ENCODE measurements at places on chromosomes 16 and 17. TPM values are rescaled to one million over a fixed set of nuclear protein-coding genes. Genes with fewer than 3 reads are reported as not detected.

The CSH1 gene
- not detected for total RNA-seq

The YBX2 gene
- total RNA-seq: 4.1 TPM

The KRTAP3-2 gene
- total RNA-seq: not detected

The VASN gene
- 21.9 TPM for total RNA-seq

The ZP2 gene
- total RNA-seq: not detected

The XPO6 gene
- 125 TPM for total RNA-seq

DNA sequence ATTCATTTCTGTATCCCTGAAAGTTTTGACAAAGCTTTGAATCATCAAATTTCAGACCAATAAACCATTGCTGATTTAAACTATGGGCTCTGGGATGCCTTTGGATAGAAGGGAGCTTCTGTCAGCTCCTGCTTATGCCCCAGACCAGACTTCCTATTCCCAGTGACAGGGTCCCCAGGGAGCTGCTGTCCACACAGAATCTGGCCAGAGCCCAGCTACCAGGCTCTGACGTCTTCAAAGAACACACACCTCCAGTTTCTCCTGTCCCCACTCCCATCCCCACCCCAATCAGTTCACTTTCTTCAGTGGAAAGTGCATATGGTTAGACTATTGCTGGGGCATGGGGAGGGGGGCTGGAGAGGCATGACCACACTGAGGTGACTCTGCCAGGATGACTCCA is 51.6 kb upstream of the SREBF1 start:
- DNase-seq: peak; percentile 36

DNA sequence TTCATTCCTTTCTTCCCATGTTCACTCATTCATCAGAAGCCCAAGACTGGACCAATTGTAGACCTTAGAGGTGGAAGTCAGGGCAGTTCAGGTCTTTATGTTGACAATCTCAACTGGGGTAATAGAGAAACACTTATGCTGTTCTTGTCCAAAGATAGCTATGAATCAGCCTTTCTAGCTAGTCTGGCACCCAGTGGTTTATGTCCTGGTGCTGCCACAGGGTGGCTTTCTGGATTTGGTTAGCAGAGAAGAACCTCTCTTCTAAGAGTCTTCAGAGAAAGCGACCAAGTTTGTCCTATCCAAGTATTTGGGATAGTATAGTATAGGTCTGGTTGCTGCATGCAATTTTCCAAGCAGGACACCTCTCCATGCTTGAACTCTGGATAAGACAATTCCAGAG is 83.3 kb downstream of the NOG start:
- no peak for DNase-seq

GRCh38 chr17:36827081-36827480 is 110.2 kb upstream of the LHX1 start:
- DNase-seq: no peak

DNA sequence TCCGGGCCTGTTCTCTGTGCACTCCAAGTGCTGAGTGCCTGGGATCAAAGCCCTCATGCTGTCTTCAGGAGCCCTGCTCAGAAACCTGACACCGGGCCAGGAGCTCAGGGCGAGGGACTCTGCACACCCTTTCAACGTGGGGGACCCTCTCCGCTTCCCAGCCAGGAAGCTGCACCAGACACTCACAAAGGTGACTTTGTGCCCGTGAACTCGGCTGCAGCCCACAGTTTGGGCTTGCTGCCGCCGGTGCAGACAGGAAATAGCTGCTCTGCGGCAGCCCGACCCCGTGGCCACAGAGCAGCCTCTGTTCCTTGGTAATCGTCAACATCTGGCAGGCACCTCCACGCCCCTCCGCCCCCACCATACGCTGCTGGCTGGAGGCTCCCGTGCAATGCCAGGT is 93.4 kb upstream of the METRNL start:
- DNase-seq: peak; percentile 43

DNA sequence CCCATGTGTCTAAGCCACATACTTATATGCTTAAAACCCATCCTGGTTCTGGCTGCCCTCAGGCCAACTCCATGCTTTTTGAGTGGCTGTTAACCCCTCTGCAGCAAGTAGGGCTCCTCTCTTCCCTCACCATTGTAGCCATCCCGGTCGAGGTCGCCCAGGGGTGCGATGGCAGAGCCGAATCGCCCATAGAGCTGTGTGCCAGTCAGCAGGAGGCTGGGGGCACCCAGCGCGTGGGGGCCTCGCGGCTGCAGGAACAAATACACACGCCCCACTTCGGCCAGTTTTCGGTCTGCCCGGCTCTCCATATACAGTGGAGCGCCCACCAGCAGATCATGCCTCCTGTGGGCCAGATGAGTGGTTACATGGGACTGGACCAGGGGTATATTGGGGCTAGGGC is 6.1 kb downstream of the ITGA2B start:
- DNase-seq: no peak

DNA sequence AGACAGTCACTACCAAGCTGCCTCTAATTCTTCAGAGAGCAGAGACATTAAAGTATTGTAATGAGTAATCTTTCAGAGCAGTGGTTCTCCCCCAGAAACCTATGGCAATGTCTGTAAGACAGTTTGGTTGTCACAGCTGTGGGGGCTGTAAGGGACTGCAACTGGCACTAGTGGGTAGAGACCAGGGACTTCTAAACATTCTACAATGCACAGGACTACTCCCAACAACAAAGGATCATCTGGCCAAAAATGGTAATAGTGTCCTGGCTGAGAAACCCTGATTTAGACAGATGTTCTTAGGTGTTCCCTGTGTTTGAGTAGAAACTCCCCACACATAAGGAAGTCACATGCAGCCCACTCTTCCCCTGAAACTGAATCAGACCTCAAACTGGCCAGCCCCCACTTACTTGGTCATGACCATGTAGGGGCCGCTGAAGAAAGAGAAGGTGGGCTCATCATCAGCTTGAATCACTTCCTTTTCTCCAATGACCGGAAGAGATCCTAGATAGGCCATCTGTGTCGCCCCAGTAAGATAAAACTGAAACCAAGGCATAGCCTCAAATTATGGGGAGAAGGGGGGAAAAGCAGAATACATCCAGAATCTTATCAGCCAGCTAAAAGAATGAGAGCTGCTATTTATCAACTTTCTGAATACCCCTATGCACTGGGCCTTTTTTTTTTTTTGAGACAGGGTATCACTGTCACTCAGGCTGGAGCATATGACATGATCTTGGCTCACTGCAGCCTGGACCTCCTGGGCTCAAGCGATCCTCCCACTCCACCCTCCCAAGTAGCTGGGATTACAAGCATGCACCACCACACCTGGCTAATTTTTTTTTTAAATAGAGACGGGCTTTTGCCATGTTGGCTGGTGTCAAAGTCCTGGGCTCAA is 75.8 kb downstream of the TEX14 start:
- DNase-seq: no peak

GRCh38 chr16:28821874-28822519 is 802 bp upstream of the ATXN2L start:
- no peak for DNase-seq

All from thyroid gland (tissue), 4 donors.